ENCODE measurements at places on chromosomes 16 and 17. TPM values are rescaled to one million over a fixed set of nuclear protein-coding genes. Genes with fewer than 3 reads are reported as not detected.

- DNase-seq, result no peak
Measured at GRCh38 chr16:71911121-71911520, 15.8 kb downstream of the IST1 start.

DNA sequence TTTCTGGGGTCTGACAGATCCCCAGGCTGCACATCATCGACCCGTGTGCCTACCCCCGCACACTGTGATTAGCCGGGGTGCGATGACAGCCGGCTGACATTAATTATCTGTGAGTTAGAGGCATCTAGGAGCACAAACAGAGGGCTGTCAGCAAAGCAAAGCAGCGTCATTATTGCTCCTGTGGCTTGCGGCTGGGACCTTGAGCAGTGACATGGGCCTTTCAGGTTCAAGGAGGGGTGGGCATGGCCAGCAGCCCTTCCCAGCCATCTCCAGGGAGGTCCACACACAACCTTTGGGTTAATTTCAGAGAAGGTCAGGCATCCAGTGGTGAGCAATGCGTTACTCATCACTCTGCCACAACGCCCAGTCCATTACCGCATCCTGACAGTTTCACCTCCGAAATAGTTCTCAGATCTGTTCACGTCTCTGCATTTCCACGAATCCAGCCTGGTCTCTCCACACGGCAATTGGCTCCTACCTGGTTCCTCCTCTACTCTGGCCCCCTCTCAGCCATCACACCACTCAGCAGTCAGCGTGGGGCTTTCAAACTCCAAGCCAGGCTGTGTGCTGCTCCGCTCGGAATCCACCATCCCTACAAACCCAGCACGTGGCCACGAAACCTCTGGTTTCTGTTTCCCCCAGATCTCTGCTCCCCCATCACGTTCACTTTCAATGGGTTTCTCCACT is 249.7 kb upstream of the C16orf82 start:
- DNase-seq, result peak; percentile 3

DNA sequence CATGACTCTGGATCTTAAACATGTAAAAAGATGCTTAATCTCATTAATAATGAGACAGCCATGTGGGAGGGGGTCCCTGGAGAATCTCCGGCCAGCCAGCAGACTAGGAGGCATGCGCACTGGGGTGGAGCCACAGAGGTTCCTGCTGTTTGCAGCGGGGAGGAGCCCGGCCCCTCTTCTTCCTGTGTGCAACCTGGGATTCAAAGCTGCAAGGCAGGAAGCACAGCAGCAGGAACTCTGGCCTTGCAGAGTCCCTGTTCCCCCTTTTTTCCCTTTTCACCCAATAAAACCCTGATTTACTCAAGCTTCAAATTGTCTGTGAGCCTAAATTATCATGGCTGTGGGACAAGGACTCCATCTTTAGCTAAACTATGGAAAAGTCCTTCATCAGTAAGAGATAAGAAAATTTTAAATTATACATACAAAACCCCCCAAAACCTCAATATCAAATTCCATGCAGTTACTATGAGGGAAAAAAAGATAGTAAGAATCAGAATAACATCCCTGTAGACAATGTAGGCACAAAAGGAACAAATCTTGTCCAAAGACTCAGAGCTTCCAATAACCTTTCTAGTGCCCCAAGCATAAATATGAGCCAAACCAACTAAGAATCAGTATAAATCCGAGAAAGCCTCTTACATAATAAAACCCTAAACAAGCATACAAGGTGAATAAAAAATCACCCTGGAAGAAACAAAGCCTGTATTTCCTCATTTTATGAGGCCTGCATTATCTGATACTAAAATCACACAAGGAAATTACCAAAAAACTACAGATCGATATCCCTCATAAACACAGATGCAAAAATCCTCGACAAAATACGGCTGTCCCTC is 12.1 kb downstream of the CFDP1 start:
- peak; percentile 69 for DNase-seq

DNA sequence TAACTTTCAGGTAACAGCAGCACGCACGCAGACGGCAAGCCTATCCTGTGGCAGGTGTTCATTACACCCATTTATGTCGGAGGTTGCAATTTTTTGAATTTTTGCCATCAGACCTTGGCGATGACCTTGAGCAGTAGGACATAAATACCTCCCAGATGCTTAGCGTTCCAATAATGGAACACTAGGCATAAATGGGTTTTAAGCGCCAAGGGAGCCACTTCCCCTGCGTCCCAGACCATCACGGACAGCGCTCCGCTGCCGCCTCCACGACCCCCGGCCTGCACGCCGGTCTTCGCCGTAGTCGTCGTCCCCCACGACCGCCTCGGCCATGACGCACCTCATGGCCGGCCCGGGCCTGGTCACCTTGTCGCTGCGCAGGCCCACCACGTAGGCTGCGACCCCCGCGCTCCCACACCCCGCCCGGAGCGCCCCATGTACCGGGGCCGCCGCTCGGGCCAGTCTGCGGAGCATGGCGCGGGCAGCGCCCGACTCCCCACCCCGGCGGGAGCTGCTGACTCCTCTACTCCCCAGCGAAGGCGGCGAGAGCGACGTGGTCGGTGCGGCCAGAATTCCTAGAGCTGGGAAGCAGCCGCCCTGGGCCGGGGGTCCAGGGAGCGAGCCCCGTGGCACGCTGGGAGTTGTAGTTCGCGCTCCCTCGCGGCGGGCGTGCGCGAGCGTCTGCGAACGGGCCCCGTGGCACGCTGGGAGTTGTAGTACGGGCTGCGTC is 22.7 kb downstream of the TMEM235 start:
- peak; percentile 83 for DNase-seq

DNA sequence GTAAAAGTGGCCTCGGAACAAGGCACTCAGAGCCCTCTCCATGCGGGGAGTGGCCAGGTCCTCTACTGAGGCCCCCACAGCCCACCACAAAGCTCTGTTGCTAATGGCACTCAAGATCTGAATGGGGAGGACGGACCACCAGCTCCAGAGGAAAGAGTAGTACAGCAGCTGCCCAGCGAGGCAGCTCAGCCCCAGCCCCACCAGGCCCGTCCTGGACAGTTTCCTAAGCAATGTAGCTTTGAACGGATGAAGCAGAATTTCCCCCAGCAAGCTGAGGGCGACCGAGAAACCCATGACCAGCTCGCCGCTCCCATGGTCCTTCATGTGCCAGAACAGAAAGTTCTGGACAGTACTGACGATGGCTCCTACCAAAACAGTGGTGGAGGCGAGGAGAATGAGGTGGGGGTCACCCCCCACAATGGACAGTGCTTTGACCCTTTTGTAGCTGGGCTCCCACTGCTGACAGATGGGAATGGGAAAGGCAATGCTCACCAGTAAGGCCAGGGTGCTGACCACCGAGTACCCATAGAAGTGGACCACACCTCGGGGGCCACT is 1.5 kb downstream of the MFSD6L start:
- no peak for DNase-seq

DNA sequence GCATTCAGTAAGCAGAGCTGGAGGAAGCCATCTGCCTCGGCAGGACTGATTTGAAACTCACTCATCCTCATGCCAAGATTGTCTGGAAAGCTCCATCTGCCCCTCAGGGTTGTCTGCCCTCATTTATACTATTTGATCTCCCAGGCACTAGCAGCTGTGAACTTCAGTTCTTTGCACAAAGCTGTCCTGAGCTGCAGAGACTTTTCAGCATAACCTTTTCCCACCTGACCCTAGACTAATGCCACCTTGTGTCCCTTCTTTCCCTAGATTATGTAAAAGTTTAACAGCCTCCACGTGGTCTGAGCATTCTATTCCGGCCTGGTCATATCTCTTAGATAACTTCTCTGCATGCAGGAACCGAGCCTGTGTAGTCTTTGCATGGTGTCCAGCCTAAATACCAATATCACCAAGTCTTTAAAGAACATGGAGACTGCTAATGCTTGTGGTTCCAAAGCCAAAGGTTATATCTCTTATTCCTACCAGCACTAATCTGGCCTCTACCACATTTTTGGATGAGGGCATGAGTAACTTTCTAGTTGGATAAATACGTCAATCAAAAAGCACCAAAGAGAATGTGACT is 29.1 kb downstream of the STAT5A start:
- no peak for DNase-seq

GRCh38 chr17:5513628-5514027 is 27.3 kb downstream of the MIS12 start:
- DNase-seq, result no peak

- no peak for DNase-seq
Measured at GRCh38 chr16:2143878-2144485, 4.4 kb upstream of the RAB26 start.

DNA sequence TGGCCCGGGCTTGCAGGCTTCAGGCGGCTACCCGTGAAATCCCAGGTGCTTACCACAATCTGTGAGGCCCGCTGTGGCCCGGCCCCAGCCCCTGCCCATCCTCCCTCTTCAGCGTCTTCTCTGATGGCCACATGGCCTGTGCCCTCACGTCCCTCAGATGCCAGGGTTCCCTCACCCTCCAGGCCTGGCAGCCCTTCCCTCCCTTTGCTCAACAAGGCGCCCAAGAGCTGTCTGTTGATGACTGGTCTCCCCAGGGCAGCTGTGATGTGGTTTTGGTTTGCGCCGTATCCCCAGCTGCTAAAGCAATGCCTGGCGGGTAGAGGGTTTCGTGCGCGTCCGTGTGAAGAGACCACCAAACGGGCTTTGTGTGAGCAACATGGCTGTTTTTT is 35.1 kb downstream of the PMM2 start:
- no peak for DNase-seq

DNA sequence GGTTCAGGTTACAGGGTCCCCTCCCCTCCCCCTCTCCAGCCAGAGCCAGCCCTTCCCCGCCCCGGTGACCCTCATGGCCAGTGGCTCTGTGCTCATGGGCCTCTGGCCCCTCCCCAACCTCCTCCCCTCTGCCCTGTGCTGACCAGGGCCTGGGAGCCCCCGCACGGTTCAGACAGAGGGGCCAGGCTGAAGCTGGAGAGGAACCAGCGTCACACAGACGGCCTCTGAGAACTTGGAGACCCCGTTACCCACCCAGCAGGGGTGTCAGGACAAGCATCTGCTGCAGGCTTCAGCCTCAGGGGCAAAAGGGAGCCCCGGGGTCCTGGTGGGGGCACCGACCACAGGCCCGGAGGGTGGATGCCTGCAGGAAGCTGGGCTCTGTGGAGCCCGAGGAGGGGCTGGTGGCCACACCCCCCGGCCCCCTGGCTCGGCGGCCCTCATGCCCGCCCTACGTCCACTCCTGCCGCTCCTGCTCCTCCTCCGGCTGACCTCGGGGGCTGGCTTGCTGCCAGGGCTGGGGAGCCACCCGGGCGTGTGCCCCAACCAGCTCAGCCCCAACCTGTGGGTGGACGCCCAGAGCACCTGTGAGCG is at the start of gene WFIKKN1:
TSS of gene WFIKKN1 (plus strand) at position 171 of the 591 bp plus-strand sequence. CDS start at position 440, 269 bp downstream.
- DNase-seq, result no peak

GRCh38 chr16:10805334-10805733 is 13.3 kb downstream of the TVP23A start:
- DNase-seq, result no peak

Gene GLP2R
- 0.43 TPM for total RNA-seq

Gene MPV17L
- total RNA-seq, result 1.3 TPM

Gene OR1A1
- not detected for total RNA-seq

Gene CSH1
- not detected for total RNA-seq

Gene HLF
- total RNA-seq, result not detected

Gene SRCIN1
- total RNA-seq, result not detected
